ENCODE measurements at places on chromosomes 5 and 9.

GRCh38 chr5:116766470-116766947, 191.9 kb upstream of the SEMA6A start:
- no peak for DNase-seq

DNA sequence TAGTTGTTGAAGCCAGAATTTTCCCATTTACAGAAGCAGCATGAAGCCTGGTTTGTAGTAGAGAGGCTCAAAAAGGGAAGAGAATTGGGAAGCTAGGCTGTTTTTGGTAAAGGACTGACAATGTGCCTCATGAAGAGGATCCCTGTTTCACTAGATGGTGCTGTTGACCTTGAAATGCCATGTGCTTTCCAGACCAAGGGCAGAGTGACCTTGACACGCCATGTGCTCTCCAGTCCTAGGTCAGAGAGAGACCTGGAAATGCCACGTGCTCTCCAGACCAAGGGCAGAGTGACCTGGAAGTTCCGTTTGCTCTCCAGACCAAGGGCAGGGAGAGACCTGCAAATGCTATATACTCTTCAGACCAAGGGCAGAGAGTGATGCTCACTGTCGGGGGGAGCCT, 32.0 kb downstream of the UNC13B start:
- no peak for DNase-seq

GRCh38 chr9:119092125-119092524, 277.1 kb downstream of the BRINP1 start:
- DNase-seq: no peak

- no peak for DNase-seq
Measured at GRCh38 chr5:57368010-57368409, 114.6 kb downstream of the ACTBL2 start.

GRCh38 chr5:175082866-175083590, 358.6 kb downstream of the MSX2 start:
- DNase-seq: no peak
